Vagina (tissue), 2 donors: ENCODE measurements at places on chromosomes 5 and 9.

GRCh38 chr5:143484601-143485000 lies 81.1 kb upstream of the NR3C1 start:
- H3K36me3 ChIP-seq = no peaks in the 10 kb centered on the region
- H3K27ac ChIP-seq = no peak overlapping the region
- no peaks in the 10 kb centered on the region for H3K4me1 ChIP-seq
- no peaks in the 10 kb centered on the region for H3K27me3 ChIP-seq
- no peak overlapping the region for H3K4me3 ChIP-seq

GRCh38 chr5:166724284-166724683 lies 1567.2 kb upstream of the WWC1 start:
- no peaks in the 10 kb centered on the region for H3K36me3 ChIP-seq
- DNase-seq = no peak
- no peaks in the 10 kb centered on the region for H3K27me3 ChIP-seq
- no peaks in the 10 kb centered on the region for H3K4me1 ChIP-seq
- no peak overlapping the region for H3K4me3 ChIP-seq

- no peak for DNase-seq
- H3K27me3 ChIP-seq = no peaks in the 10 kb centered on the region
- no peaks in the 10 kb centered on the region for H3K4me1 ChIP-seq
Measured at GRCh38 chr5:65895891-65896290, 30.5 kb upstream of the ERBIN start.

DNA sequence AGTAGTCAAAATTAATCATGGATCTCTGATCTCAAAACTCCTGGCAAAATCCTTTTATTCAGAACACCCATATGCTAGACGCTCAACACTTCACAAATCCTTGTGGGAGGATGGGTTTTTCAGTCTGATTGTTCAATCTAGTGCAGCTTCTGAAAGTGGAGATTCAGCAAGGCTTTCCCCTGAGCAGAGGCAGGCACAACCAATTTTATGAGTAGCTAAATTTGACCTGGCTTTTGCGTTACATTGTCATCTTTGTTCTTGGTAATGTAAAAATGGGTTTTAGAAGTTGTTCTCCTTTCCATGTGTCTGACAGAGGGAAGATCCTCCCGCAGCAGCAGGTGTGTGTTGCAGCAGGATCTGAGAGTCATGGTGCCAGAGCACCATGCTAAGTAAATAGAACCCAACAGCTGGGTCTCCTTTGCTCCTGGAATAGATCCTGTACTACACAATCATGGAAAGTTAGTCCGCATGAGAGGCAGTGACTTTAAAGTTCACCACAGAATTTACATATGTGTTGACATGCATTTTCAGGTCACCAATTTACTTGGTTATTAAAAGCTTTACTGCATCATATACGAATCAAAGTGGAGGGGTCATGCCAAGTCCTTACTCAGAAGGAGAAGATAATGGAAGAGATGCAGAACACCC lies 70.1 kb upstream of the MEF2C start:
- no peak overlapping the region for H3K27ac ChIP-seq
- no peaks in the 10 kb centered on the region for H3K27me3 ChIP-seq
- no peaks in the 10 kb centered on the region for H3K36me3 ChIP-seq
- DNase-seq = no peak
- no peak overlapping the region for H3K4me3 ChIP-seq
- H3K4me1 ChIP-seq = no peaks in the 10 kb centered on the region

- no peaks in the 10 kb centered on the region for H3K4me1 ChIP-seq
- no peak overlapping the region for H3K4me3 ChIP-seq
- H3K27ac ChIP-seq = no peak overlapping the region
- H3K27me3 ChIP-seq = no peaks in the 10 kb centered on the region
- no peak for DNase-seq
- no peaks in the 10 kb centered on the region for H3K36me3 ChIP-seq
Measured at GRCh38 chr5:5403741-5404140, 18.7 kb upstream of the ICE1 start.
